RPMI7951 (cell line): ENCODE measurements at places on chromosomes 3 and 15. TPM values are rescaled to one million over a fixed set of nuclear protein-coding genes. Genes with fewer than 3 reads are reported as not detected.
A peak's percentile ranks its signal among the peaks of the same experiment; 100 is the strongest.

Gene C3orf22
- not detected in 2 replicates for total RNA-seq

Gene PTH1R
- not detected in 2 replicates for total RNA-seq

DNA sequence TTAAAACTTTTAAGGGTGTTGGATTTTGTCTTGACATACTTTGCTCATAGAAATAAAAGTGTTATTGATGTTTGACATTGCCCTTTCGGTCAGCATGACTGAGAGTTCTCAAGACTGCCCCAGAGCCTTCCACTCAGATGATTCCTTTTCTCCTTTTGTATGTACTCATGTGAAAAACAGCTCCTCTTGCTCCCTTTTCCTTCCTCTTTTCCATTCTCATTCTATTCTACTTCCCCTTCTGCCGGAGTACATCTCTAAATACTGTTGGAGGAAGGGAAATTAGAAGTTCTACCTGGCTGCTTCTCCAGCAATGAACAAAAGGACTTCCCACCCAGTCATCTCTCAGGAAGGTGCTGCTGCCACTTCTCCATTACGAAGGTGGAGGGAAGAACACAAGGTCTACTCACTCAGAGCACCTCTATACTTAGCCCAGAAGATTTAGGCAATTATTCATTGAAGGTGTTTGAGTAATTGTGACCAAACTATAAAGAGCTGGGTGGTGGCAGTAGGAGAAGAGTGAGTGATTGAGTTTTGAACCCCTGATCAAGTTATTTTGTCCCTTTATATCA lies 163.8 kb upstream of the MBNL1 start:
- no peak for DNase-seq

DNA sequence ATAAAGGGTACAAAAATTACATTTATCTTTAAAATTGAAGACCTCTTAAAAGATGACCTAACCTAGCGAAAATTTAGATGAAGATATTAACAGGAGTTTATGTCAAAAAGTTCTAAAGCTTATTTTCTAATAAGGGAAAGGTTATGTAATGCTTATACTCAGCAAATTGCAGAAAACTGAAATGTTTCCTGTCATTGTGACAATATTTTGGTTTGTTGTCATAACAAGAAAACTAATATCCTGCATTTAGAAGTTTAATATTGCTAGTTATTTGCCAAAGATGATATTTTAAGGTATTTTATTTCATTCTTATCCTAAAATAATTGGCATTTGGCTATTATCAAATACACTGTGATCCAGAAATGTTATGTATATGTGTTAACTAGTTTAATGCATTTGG lies 294.5 kb downstream of the C3orf38 start:
- DNase-seq: no peak

Gene AHSG
- not detected in 2 replicates for total RNA-seq

DNA sequence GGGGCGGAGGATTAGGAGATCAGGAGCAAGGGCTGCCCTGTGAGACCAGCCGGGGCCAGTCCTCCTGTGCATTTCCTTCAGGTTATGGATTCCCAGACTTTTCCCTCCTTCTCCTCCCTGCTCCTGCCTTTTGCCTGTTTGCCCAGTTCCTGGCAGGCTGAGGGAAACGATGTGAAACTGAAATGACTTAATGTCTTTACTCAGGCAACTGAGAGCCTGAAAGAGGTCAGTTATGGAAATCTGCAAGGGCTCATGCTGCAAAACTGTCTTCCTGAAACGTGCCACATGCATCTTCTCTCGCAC lies 57.2 kb downstream of the MESD start:
- DNase-seq: no peak

Gene STRC
- not detected in 2 replicates for total RNA-seq

GRCh38 chr3:54322354-54322753 lies 200.0 kb downstream of the CACNA2D3 start:
- DNase-seq: no peak

DNA sequence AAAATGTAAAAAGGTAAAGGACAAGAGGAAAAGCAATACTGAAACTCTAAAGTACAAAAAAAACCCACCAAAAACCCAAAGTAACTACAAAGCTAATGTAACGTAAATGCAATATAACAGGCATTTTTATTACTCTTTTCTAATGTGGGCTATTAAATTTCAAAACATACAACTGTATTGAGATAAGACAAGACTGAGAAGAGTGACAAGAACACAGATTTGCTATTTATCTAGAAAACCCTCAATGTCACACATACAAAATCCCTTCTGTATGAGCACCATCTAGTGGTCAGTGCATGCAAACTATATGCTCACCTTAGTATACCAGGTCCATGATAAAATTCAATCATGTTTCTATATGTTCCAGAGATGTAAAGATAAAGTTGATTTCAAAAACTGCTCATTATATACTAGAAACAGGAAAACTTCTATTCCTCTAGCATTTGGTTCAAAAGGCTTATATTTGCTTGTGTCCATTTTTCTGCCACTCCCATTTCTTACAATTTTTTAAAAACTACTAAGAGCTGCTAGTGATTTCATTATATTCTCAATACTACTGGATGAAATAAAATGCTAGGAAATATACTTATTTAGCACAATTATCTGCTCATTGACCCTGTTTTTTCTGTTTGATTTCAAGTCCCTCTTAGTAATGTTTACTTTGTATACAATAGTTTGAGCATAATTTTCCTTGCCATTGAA lies 111.4 kb downstream of the DLG1 start:
- peak; percentile 56 for DNase-seq

Gene RPL22L1
- total RNA-seq: 241 and 277 TPM in 2 replicates

DNA sequence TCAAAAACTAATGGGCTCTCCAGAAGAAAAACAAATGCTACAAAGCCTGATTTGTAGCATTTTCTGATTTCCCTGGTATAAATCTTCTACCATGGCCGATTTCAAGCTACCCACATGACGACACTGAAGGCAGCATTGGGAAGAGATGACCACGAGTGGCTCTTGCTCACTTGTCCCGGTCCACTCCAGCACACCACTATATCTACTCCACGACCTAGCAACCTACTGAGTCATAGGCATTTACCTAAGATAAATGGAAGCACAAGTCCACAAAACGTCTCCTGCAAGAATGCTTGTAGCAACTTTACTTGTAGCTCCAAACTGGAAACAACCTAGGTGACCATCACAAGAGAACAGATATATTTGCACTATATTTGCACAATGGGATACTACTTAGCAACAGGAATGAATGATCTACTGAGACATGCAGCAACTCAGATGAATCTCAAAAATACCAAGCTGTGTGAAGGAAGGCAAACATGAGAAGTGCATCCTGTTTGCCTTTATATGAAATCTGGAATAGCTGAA lies 60.8 kb upstream of the HES1 start:
- no peak for DNase-seq

GRCh38 chr3:45777746-45778386 lies 18.5 kb downstream of the SLC6A20 start:
- DNase-seq: no peak

DNA sequence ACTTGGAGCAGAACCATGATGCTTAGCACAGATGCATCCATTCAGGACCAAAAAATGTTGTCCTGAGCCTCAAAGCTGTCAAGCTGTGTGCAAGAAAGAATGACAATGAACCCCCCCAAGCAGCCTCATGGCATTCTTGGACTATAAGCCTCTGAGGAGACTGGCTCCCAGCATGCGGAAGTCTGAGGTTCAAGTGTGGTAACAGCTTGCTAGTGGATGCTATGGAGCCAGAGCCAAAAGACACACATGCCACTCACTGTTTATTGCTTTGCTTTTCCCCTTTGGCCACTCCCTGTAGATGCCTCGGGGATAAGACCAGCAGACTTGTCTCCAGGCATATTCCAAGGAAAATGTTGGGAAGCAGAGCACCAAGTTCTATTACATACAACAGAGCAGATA lies 38.2 kb upstream of the SNRK start:
- no peak for DNase-seq

Gene ROBO2
- not detected in 2 replicates for total RNA-seq

- no peak for DNase-seq
Observed at GRCh38 chr3:10514407-10515069, 9.2 kb upstream of the ATP2B2 start.

Gene EFCC1
- total RNA-seq: not detected in 2 replicates
